ENCODE measurements at places on chromosomes 2 and 18.

DNA sequence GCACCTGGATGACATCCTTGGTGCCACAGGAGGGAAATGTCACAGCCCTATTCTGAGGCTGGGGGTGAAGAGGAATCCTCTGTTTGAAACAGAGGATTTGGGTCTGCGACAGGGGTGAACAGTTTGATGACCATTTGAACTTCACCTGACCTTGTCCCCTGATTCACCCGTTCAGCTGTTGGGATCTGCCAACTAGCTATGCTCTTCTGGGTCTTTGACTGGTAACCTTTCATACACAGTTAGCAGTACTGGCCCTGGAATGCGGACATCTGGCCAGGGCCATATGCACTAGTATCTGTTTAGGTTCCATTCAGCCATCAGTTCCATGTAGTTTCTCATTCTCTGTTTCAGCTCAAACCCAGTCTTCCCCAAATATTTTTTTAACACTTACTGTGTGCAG is 72.6 kb upstream of the MCFD2 start:
- no peak for DNase-seq

DNA sequence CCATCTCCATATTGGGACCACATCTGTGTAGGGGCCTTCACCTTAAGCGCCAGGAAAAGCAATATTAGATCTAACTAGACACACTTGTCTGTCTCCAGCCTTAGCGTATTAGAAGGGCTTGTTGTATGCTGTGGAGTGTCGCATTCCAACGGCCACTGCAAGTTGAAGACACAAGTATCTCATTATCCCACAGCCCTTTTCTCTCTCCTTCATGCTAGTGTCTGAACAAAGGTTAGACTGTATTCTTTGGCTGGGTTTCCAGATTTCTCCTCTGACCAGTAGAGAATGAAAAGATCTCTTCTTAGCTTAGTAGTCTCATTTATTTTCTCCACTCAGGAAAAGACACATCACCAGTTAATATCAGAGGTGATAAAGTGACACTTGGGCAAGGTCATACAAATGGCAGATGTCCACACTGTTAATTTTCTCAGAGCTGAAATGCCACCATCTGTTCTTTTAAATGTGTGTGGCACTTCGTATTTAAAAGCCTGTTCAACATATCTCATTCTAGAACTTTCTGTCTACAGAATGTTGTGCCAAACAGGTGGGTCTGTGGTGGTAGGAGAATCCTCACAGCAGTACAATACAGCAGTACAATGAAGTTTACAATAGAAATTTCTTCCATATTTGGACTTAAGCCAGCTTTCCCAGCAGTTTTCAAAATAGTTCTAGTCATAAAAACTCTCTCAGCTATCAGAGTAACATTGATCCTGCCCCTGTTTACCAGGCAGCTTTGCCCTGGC is 94.0 kb upstream of the ITGA6 start:
- no peak for DNase-seq

- no peak for DNase-seq
Measured at GRCh38 chr2:224284134-224284946, 117.6 kb downstream of the FAM124B start.

DNA sequence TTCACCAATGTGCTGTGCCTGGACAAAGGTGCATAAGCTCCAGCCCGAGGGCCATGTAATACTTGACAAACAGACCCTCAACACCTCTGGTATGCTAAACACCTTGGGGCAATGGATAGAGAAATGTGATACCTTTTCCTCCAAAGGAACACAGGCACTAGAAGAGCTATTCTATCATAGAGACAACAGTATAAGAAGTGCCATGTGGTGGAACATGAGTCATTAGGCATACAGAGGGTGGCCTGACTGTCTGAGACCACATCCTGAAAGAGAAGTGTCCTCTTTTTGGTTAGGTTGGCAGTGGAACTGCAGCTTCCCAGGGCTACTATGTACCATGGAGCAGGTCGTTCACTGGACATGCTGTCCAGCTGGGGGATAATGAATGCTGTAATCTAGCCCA is 153.9 kb downstream of the INSIG2 start:
- DNase-seq: no peak

DNA sequence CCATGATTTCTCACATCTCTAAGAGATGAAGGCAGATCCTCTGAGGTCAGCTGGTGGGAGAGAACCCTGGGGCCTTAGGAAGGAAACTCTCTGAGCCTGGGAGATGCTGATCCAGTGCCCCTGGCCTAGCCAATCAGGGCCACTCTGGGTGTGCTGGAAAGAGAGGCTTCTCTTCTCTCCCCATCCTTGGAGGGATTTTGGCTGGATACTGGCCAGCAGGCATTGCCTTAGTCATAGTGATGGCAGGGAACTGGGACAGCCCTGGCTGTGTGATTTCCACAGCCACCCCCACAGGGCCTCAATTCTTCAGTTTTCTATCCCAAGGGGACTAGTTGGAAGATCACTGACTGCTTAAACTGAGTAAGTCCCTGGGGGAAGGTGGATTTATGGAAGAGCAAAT is 26.6 kb upstream of the PLB1 start:
- DNase-seq: no peak

DNA sequence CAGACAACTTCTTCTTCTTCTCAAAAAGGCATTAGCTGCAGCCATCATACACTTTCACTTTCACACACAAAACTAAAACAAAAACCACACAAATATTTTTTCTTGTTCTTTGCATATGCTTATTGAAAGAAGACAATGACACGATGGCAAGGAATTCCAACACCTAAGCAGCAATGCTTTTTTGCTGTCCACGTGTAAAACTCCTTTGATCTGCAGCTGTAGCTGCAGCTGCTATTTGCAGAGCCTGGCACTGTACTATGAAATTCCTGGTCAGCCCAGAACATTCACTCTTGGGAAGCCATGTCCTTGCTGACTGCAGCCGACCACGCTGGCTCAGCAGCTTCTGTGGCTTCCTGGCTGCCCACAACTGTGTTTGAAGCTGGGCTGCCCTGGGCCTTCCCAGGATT is 316.2 kb downstream of the CDH2 start:
- DNase-seq: no peak

GRCh38 chr2:143582046-143582747 is 453.0 kb downstream of the ARHGAP15 start:
- DNase-seq: no peak

DNA sequence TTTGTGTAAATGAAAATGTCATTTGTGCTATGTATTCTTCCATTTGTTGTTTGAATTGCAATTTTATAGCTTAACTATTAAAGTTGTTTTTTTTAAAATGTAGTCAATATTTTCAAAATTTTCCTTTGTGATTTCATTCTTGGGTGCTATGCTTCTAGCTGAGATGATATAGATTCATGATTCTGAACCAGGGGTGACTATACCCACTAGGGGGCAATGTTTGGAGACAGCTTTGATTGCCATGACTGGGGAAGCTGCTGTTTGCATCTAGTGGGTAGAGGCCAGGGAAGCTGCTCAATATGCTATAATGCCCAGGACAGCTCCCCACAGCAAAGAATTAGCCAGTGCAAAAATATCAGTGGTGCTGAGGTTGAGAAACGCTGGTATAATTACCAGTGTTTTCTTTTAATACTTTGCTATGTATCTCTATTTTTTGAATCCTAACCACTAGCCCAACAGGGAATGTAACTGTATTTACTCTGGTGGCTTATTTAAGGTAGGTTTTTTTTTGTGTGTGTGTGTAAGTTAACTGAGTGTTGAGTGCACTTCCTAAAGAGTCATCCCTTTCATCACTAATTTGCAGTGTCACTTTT is 99.7 kb downstream of the MEP1B start:
- peak; percentile 55 for DNase-seq

- no peak for DNase-seq
Measured at GRCh38 chr18:7021994-7022840, 95.4 kb downstream of the LAMA1 start.

Data from ecto neural progenitor cell (in vitro differentiated cells).